ENCODE measurements at places on chromosomes 12 and 14.

DNA sequence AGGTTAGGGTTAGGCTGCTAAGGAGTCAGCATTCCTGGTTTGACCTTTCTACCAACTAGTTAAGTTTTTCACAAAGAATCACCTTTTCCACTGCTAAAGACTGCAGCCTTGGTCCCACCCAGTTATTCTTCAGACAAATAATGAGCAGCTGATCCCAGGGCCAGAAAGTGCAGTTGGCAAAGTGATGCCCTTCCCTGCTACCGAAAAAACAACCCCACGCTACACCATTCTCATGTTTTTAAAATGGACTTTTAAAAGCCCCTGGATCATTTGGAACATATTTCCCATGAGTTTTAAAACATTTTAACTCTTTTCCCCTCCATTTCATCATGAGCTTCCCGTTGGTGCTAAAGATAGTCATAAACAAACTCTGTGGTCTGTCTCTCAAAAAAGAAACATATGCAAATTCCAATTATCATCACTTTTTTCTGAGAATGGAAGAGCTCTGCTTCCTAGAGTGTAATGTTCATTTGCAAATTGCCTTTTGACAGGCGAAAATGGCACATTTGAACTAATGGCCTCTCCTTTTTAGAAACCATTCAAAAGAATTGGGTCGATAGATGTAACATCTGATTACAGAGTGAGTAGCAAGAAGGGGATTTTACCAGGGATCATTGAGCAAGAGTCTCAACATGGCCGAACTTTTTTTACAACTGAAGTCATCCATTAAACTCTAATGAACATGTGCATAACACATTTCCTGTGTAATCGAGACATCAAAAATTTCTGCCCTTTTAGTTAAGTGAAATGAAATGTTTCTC, 129.3 kb upstream of the RAP1B start:
- DNase-seq = no peak

- no peak for DNase-seq
Observed at GRCh38 chr12:12115514-12115913, 44.8 kb downstream of the BCL2L14 start.

DNA sequence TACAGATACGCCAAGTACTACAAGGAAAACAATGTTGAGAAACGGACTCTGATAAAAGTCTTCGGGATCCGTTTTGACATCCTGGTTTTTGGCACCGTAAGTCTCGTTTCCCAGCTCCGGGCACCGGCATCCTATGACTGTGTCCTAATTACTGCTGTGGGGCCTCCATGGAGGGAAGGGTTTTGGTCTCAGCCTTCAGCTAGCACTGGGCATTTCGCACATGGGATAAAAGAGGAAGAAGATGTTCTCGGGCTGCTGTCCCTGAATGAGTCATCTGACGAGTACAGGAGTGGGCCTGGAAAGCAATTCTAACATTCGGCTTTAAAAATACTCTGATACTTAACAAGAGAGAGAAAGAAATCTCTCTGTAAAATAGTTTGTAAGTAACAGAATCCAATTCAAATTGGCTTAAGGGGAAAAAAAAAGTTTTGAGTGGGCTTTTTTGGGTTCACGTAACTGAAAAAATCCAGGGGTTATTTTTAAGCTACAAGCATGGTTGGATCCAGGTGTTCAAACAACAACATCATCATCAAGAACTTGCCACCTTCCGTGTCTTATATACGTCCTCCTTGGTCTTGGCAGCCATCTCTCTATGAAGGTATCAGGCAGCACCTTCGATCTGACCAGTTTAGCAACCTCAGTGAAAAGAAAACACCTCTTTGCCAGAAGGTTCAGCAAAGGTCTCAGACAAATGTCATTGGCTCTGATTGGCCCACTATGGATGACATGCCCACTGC, 34.4 kb upstream of the P2RX4 start:
- no peak for DNase-seq

- no peak for DNase-seq
Observed at GRCh38 chr14:67392800-67393199, 19.2 kb downstream of the PLEK2 start.

GRCh38 chr12:56479625-56480024, 8.3 kb downstream of the GLS2 start:
- DNase-seq = no peak

DNA sequence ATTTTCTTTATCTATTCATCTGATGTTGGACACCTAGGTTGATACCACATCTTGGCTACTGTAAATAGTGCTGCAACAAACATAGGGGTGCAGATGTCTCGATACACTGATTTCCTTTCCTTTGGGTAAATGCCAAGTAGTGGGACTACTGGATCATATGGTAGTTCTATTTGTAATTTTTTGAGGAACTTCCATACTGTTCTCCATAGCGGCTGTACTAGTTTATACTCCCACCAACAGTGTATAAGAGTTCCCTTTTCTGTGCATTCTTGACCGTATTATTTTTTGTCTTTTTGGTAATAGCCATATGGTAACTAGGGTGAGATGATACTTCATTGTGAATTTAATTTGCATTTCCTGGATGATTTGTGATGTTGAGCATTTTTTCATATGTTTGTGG, 71.8 kb downstream of the LRP6 start:
- no peak for DNase-seq

DNA sequence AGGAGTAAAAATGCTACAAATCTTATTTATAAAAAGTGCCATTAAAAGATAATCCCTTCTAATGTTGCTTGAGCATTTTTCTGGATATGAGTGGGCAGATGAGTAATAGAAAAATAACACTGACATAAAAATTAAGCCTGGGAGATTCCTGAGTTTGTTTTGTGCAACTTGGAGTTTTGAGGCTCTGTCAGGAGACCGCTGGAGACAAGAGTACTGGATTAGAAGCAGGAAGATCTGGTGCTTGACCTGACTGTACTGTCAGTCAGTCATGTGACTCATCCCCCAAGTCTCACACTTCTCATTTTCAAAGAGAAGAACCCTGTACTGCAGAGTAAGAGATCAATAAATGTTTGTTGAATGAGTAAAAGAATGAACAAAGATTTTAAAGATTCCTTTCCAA, 29.4 kb downstream of the ANO4 start:
- peak; percentile 52 for DNase-seq

DNA sequence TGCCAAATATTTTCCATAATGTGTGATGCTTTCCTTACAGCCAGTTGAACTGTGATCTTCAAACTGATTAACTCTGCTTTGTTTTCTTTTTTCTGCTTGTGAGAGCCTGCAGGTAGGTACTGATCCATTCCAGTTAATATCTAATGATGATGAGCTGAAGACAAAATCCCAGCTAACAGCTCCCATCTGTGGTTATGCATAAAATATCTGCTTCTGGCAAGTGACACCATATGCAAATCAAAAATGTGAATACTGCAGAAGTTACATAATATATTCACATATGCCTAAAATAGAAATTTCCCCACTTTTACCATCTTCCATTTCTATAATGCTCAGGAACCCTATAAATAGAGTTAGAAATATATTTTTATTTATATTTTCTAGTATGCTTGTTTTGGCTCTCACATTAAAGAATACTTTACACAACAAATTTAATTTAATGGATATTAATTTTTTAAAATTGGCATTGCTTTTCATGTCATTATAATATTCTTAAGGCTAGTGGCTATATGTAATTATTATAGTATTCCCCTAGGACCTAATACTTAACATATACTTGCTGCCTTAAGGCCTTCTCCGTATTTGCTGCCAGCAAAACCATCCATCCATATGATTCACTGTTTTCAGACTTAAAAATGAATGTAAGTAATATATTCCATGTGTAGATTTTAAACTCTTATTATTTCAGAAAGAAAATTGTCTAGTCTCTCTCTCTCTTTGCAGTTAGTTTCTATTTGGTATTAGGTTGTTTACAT, 83.8 kb downstream of the CCER1 start:
- no peak for DNase-seq

DNA sequence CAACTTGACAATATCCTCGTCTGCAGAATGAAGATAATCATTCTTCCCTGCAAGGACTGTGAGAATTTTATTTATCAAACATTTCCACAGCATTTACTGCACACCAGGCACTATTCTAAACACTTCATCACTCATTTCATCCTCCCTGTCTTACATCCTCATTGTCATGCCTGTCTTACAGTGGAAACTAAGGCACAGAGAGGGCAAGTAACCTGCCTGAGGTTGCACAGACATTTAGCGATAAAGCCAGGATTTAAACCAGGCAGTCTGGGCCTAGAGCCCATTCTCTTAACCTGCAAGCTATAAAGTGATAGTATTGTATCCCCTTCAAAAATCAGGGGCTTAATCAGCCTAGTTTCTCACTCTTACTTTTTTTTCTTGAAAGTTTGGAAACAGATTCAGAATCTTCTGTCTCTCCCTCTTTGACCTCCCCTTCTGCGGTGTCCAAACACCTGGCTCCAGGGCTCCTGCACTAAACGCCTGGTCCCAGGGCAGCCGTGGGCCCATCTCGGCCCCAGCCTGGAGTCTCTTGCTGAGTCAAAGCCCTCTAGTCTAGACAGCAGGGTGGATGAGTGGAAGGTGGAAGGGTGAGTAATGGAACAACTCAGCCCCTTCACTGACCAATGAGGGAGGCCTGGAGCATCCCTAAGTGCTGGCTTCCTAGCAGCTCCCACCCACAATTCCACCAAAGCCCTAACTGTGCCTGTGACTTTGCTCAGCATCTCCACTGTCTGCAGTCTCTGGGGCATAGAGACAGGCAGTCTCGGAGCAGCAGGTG, 12.5 kb downstream of the ISM2 start:
- DNase-seq = no peak

GRCh38 chr12:131436922-131437705, 273.8 kb upstream of the SFSWAP start:
- peak; percentile 20 for DNase-seq

GRCh38 chr14:29339494-29340172, 573.0 kb downstream of the FOXG1 start:
- no peak for DNase-seq

DNA sequence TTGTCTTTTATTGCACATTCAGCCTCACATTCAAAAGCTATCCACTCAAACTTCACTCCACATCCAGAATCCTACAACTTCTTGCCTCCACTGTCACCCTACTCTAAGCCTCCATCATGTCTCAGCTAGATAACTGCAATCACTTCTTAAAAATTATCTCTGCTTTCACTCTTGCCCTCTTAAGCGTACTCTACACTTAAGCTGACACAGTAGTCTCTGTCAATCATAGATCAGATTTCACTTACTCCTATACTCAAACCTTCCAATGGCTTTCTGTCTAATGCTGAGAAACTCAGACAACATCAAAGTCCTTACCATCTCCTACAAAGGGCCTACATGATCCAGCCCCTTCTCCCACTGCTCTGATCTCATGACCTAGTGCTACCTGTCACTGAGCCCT, 304.1 kb downstream of the ITPR2 start:
- no peak for DNase-seq

- no peak for DNase-seq
Observed at GRCh38 chr12:46265734-46266133, 3.1 kb downstream of the SLC38A1 start.

- DNase-seq = no peak
Observed at GRCh38 chr14:64640839-64641238, 63.4 kb upstream of the PLEKHG3 start.

DNA sequence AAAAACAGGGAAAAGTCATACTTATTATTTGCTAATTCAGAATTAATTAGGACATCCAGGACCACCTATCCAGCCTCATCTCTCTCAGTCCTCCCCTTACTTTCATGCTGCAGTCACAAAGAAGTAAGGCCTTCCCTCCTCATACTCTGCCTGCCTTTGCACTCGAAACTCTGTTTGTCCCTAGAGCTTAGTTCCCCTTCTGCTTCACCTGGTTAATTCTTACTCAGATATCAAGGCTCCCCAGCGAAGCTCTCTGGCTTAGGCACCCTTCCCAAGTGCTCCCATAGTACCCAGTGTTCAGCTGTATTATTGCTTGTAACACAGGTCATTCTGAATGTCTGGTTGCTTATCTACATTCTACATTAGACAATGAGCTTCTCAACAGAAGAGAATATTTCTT, 81.3 kb downstream of the ERGIC2 start:
- DNase-seq = no peak

GRCh38 chr14:77000340-77001270, 27.9 kb downstream of the IRF2BPL start:
- no peak for DNase-seq

DNA sequence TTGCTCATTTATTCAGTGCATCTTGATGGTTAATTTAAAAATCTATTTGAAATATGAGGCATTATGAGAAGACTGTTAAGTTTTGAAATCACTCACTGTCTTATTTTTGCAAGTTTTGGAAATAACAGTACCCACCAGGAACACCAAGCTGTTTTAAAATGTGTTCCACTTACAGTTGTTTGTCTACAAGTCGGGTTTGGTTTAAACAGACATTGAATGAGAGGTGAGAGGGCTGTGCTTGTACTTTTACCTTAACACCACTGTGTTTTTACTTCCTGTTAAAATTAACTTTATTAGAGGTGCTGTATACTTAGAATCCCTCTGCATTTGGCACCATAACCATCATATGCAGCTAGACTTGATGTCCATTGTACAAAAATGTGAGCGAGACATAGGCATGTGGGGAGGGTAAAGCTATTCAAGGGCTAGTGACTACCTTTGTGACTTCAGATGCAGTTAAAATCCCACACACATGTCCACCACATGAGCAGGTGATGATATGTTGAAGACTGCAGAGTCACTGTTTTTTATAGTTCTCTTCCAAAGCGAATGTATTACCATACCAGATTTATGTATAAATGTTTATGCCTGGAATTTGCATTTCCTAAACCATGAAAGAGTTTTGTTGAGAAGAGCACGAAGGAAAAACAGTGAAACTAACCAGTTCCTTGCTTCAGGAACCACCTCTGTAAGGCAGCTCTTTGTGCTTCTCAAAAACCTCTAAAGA, 12.9 kb downstream of the ELK3 start:
- no peak for DNase-seq

DNA sequence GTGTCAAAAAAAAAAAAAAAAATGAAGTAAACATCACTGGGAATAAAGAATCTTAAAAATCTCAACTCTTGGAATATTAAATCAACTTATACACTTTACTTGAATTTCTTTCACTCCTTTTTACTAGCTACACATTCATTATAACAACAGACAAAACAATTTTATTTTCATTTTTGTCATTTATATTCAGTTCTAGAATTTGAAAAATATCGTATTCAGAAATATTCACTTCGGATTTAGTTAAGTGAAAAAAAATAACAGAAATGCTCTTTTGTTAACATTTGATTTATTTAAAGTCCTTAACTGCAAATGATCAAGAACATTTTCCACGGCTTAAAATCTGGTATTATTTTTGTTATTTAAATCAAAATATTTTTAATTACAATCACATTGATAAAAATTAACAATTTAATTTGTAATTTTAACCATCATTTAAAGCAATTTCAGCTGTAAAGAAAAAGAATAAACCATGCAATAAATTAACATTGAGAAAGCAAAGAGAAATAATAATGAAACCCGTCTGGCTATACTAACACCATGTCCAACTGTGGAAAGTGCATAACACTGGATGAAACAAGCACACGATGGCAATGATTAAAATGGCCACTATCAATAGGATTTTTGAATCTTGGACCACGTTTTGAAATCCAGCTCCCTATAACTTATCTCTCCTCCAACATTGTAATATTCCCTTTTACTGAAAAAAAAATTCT, 5.2 kb downstream of the FOXA1 start:
- no peak for DNase-seq

DNA sequence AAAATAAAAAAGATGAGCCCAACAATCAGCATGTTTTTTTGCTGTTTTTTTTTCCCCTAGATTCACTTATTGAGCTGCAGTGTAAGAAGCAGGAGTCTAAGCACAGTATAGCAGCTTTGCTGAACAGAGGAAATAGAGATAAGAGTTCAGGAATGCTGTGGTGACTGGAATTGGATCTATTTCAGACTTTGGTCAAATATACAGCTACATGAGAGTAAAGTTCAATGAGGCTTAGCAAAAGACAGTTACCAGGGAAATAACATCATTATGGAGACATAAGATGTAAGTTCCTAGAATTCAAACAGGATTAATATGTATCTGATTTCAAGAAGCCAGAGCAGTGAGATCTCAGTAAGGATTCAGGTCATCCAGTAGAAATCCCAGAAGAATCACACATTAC, 613.0 kb downstream of the RPS29 start:
- no peak for DNase-seq

Measured in mesendoderm (in vitro differentiated cells).